ENCODE measurements at places on chromosomes 3 and 15.
A peak's percentile ranks its signal among the peaks of the same experiment; 100 is the strongest.

DNA sequence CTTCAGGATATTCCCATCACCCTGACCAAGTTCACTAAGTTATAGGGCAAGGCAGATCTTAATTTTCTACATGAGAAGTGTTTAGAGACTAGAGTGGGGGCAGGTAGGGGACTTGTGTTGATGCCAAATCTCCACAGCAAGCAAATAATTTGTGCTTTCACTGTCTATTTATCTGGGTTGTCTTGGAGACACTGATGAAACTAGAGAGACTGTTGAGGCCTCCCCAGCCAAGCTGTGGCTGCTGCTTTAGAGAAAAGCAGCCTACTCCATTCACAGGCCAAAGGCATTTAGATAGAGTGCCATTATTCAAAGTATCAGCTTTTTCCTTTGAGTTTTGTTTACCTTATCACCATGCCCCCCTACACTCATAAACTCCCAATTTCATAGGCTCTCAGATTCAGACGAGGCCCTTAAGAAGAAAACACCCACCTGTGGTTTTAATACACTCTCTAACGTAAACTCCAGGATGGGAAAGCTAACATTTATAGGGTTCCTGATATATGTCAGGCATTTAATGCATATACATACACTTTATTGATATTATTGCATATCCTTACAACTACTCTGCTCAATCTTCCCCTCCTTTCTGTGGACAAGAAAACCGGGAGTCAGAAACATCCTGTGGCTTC, 130.4 kb upstream of the FOXB1 start:
- no peak for DNase-seq

- DNase-seq = no peak
Measured at GRCh38 chr3:14765060-14765400, 53.7 kb upstream of the FGD5 start.

- no peak for DNase-seq
Measured at GRCh38 chr15:40763801-40764628, at the start of gene GCHFR. GCHFR (plus strand) TSS chr15:40764068; CDS start chr15:40764181, 113 bp downstream.

GRCh38 chr3:75272691-75273090, 391.4 kb upstream of the FRG2C start:
- no peak for DNase-seq

GRCh38 chr3:31968369-31968926, 12.6 kb downstream of the OSBPL10 start:
- no peak for DNase-seq

DNA sequence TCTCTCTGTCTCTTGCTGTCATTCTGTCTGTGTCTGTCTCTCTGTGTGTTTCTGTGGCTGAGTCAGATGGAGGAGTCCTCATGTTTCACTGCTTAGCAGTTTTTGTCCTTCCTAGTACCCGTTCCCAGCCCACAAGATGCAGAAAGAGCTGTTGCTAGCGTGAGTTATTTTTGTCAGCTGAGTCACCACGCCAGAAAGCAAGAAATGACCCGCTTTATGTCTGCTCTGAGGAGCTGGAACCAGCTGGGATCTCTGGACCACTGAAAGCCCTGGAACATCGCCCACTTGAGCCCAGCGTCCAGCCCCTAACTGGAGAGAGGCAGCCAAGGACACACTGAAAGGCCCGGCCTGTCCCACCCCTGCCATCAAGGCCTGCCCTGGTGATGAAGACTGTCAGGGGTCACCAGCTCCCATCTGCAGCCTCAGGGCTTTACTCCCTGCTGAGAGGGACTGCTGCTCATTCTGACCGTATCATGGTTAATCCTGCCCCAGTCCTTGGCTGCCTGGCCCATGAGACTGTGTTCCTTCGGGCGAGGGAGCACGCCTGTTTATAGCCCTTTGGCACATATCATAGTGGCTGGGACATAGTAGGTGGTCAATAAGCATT, 101.7 kb upstream of the TPM1 start:
- DNase-seq = no peak

GRCh38 chr3:127444761-127445160, 145.8 kb downstream of the TPRA1 start:
- no peak for DNase-seq

GRCh38 chr3:16599694-16600093, 5.5 kb downstream of the DAZL start:
- DNase-seq = no peak

GRCh38 chr3:47780741-47781684, 680 bp downstream of the SMARCC1 start:
- peak; percentile 54 for DNase-seq

DNA sequence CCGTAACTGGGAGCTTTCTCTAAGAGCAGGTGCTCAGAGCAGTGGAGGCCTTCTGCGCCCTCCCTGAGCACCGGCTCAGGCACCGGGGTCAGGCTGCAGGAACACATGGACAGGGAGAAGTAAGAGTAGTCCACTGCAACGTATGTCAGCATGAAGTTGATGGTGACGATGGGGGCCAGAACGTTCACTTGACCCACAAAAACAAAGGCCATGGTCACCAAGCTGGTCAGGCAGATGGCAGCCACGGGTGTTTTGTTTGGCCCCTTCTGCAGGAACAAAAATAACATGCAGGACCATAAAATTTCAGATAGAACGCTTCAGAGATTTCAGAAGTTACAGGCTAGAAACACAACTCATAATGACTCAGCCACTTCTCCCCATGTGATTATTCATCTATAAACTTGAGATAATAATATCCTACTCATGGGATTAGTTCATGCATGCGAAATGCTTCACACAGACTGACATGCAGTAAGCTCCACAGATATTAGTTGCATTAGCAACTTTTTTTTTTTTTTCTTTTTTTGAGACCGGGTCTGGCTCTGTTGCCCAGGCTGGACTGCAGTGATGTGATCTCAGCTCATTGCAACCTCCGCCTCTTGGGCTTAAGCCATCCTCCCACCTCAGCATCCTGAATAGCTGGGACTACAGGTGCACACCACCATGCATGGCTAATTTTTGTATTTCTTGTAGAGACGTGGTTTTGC, 52.2 kb upstream of the HEG1 start:
- DNase-seq = no peak

- DNase-seq = no peak
Measured at GRCh38 chr3:71786551-71786950, 1.6 kb upstream of the PROK2 start.

GRCh38 chr3:104635872-104636580, 730.7 kb upstream of the ALCAM start:
- DNase-seq = no peak

DNA sequence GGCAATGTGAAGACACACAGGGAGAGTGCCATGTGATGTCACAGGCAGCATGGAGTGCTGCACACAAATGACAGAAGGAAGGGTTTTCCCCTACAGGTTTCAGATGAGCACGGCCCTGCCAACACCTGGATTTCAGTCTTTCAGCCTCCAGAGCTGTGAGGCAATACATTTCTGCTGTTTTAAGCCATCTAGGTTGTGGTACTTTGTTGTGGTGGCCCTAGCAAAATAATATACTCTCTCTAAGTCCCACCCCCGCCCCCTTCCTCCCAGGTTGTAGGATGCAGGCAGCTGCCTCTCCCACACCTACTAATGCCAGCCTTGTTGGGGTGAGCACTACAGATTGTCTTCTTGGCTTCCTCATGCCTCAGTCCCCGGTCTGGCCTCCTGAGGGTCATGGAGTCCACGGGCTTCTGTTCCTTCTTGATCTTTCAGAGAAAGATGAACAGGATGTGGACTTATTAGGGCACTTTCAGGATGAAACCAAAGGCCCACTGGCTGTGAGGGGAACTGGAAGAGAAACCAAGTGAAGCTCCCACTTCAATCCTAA, 180.0 kb downstream of the CD47 start:
- no peak for DNase-seq

DNA sequence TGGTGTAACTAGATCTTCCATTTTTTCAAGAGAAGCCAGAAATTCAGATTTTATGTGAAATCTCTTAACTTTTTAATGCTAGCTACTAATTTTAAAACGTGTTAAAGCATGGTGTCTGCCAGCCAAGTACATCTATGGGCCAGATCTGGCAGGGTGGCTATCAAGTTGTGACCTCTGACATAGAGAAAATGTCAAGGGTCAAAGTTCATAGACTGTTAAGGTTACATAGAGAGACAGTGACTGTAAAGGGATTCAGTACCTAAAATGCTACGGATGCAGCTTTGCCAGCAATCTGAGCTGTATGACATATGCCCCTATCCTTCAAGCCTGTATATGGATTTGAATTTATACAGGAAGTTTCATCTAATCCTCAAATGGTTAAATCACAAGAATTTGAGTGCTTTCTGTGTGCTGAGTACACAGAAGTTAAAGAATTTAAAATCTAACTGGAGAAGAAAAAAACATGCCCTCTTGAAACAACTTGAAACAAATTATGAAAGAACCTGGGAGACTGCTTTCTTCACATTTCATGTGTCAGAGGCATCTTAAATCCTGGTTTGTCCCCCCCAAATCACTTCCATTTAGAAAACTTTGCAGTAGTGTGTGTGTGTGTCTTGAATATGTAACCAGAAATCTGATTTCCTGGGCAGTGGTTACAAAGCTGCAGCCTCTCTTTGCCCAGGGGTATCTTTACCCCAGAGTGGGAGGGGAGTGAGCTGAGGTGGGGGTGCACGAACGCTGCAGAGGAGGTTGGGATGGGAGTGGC, 895 bp upstream of the ARHGAP31 start:
- no peak for DNase-seq

DNA sequence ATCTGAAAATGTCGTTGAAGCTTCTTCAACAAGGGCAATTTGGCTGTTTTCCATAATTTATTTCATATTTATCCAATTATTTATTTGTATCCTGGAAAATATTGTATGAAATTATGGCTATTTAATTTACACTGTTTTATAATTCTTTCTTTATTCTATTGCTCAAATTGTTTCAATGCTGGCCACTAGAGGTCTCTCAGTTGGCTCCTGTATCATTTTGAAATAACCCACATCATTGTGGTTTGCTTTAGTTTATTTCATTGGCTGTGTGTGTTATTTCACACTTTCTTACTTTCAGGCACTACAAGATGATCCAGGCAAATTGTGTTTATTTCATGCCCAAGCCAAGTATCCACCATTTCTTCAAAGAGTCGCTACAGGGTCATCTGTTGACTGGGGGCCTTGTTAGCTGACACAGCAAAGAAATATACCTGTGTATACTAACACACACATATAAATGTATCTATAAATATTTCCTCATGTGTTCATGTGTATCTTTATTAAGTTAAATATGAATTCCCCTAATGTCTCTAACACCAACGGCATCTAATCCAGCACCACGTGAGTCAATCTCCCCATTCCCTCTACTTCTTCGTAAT, 86.2 kb downstream of the NPAP1 start:
- DNase-seq = no peak

DNA sequence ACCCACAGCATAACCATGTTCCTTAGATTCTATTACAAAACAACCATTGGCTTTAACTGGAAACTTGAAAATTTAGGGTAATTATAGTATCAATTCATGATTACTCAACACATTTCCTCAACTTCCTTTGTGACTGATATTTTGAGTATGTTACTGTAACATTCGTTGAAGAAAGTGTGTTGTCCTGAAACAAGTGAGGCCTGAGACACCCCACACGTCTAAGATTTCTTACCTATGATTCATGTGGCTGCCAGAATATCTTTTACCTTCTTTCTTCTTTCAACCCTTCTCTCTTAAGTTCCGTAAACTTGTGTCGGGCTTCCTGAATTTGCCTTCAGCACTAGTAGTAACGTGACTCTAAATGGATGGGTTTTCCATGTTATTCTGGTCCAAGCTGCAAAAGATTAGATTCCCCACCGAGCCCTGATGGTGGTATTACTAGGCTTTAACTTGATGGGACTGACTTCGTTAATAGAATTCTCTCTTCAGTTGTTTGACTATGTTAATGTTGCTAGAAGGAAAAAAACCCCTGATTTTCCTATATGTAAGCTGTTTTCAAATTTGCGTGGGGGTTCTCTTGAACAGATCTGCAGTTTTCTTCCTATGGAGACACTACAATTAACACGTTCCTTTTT, 296.0 kb upstream of the ICE2 start:
- DNase-seq = no peak

- DNase-seq = no peak
Measured at GRCh38 chr3:64645243-64645642, 42.6 kb downstream of the ADAMTS9 start.

- DNase-seq = no peak
Measured at GRCh38 chr15:53208751-53209150, 418.6 kb upstream of the ONECUT1 start.

GRCh38 chr3:34035775-34036174, 237.3 kb downstream of the PDCD6IP start:
- DNase-seq = no peak

DNA sequence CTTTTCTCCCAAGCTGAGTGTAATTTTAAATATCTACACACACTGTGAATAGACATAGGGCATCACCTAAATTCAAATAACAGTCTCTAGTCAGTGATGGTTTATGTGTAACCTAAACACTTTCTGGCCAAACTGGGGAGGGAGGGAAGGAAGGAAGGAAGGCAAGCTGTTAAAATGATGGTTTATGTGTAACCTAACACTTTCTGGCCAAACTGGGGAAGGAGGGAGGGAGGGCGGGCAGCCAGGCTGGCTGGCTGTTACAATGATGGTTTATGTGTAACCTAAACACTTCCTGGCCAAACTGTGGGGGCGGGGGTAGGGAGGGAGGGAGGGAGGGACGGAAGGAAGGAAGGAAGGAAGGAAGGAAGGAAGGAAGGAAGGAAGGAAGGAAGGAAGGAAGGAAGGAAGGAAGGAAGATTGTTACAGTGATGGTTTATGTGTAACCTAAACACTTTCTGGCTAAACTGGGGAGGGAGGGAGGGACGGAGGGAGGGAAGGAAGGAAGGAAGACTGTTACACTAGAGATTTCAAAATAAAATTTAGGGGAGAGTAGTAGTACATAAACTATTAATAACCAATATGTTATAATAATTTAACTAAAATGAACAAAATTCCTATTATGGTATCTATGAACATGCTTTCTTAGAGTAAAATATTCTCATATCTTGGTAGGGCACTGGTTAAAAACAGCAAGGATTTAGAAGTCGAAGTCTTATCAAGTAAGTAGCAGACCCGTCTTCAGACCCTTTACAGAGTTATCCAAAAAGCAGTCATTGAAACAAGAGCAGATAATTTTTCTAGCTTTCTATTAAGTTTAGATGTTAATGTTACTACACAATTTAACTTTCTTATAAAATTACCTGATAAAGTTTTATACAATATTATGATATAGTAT, 148.1 kb downstream of the LMLN start:
- DNase-seq = peak; percentile 57

GRCh38 chr15:77581896-77582569, 50.7 kb downstream of the LINGO1 start:
- DNase-seq = no peak

- no peak for DNase-seq
Measured at GRCh38 chr3:146308222-146308621, 57.3 kb upstream of the PLSCR4 start.

DNA sequence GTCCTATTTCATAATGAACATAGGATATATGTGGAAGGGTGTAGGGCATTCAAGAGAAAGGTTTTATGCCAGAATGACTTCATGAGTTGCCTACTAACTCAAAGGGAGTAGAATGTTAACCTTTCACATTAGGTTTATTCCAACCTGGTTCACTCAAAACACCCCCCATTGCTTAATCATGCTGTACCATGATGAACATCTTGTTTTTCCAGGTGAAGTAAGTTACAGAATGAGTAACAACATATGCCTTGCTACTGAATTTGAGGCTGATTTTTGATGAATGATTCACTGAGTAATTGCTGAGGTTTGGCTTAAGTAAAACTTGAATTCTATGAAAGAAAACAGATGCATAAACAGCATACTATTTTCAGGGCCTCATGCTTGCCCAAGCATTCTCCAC, 5.9 kb upstream of the CLDN16 start:
- DNase-seq = no peak

GRCh38 chr15:101043911-101044624, 124.9 kb downstream of the LRRK1 start:
- DNase-seq = no peak

Measured in right renal cortex interstitium (tissue), 3 donors.